Activated T-helper 1 cell treated with anti-CD3 and anti-CD28 coated beads, Interleukin-2, amount 50 U/mL, for 16 hours (primary cell): ENCODE measurements at places on chromosomes 12 and 14.

- DNase-seq = no peak
Observed at GRCh38 chr14:57634335-57634734, 140.7 kb upstream of the CCDC198 start.

DNA sequence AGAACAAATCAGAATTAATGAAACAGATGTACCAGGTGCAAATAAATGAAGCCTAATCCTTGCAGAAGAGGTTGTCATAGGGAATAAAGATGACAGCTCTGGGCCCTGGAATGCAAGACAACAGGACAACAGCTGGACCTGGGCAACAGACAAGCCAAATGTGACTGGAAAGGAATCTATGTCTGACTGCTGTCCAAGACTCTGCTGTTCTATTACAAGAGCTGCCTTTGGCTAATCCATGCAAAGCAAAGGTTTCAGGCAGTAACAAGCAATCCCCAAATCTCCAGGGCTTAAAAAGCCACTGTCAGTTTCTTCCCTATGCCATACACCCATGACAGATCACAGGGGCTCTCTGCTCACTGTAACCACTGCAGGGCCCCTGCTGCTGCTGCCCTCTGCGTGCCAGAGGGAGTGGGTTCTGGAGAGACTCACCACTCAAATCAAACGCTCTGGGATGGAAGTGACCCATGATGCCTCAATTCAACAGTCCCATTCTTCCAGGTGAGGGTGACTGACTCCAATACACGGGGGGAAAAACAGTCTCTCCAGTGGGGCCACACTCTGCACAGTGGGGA lies 218.9 kb upstream of the SFSWAP start:
- DNase-seq = no peak

DNA sequence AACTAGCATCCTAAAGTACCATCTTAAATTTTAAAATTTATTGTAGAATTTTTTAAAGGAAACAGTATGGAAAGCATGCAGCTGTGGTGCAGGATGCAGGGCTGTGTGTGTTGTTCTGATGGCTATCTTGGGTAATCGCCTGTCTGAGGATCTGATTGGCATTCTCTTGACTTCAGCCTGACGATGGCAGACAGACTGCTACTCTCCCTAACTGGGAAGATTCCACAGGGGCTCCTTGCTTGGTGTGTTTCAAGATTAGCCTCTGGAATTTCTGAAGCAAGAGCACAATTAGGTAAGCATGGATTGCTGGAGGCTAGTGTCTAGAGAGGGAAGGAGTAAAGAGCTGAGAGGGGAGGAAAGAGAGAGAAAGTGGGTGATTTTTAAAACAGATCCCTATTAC lies 696.8 kb upstream of the LRFN5 start:
- no peak for DNase-seq

DNA sequence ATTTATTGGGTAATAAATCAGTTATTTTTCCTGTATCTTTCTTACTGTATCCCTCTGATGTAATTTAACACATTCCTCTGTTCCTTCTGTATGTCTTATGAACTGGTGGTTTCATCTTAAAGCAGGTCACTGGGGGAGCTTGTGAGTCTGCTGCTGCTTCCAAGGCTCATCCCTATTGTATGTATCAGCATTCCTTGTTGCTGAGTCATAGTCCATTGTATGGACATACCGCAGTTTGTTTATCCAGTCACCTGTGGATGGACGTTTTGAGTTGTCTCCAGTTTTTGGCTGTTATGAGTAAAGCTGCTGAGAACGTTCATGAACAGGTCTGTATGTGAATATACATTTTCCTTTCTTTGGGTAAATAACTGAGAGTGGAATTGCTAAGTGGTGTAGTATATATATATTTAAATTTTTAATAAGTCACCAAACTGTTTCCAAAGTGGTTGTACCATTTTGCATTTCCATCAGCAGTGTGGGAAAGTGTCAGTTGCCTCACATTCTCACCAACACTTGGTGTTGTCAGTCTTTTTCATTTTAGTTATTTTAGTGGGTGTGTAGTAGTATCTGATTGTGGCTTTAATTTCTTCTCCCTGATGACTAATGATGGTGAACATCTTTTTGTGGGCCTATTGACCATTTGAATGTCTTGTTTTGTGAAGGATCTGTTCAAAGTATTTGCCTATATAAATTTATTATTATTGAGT lies 82.7 kb downstream of the BEGAIN start:
- no peak for DNase-seq

DNA sequence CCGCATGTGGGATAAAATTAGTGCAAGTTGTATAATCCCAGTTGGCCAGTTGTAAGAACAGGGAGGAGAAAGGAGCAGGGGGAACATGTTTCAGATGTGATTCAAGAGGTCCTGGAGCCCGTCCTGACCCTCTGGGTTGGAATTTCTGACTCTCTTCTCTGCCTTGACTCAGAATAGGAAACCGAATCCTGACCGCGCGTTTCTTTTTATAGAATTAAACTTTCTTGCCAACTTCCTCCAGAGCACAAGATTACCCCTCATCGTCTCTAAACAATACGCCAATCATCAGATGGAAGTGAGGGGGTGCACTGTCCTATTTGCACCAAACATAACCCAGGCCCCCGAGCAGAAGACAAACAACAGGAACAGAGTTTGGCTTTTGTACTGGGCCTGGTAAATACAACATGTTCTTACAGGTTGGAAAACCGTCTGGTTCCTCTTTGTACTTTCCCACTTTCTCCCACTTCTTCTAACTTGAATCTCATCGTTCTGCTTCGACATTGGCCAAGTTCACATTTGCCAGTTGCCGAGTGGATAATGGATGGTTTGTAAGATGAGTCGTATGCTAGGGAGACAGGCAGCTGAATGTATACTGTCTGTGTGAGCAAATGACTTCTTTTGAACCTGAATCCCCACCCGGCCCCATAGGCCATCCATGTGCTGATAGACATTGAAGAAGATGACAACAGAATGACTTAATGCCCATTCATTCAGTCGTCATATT lies 42.6 kb upstream of the MED13L start:
- no peak for DNase-seq

DNA sequence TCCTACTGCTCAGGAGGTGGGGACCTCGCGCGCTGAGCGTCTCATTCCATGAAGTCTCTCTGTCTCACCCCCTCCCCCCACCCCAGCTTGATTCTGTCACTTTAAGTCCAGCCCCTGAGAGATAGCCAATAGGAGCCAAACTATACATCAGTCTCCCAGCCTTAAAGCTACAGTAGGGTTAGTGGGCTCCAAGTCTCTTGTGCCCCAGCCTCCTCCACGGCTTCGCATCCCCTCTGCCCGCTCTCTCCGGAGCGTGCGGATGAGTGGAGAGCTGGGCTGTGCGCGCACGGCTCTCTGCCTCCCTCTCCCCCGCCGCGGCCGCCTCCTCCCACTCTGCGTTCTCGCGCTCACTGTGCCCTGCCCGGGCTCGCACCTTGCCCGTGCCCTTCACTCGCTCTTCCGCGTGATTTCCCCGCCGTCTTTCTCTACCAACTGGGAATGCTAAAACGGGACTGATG lies at the start of gene ESRRB:
ESRRB (plus strand) TSS at position 191 of the 458 bp plus-strand sequence; CDS start at position 456, 265 bp downstream.
- DNase-seq = no peak
